ENCODE measurements at places on chromosomes 3 and 15.

GRCh38 chr3:83523470-83524073 is 1435.2 kb upstream of the CADM2 start:
- DNase-seq: peak; percentile 47

- DNase-seq: no peak
These were observed 316.1 kb downstream of the TLE3 start for GRCh38 chr15:69781411-69782125.

DNA sequence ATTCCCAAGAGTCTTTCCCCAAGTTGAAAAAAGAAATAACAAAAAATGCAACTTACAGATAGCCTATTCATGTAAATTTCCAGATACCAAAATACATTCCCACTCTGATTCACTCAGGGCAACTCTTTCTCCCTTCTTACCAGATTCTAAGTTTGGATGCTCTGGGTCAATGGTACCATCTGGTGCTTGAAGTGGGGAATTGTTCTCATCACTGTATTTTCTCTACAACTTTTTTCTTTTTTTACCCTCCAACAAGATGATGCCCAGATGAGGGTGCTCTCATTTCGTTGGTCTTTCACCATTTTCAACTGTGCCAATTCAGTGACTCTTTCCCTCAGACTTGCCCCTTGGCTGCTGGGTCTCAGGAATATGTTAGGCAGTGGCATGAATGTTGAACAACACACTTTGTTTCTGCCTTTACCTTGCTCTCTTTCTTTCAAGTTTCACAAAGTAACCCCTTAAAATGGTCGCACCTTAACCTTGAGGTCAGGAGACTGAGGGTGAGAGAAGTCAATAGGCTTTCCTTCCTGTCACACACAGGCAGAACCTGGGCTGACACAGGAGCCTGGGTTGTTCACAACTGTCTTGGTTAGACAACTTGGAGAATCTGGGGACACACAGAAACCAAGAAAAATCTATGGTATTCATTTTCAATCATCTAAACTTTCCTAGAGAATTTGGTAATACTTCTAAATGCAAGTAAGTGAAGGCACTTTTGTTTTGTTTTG is 330.7 kb upstream of the SLCO3A1 start:
- peak; percentile 68 for DNase-seq

DNA sequence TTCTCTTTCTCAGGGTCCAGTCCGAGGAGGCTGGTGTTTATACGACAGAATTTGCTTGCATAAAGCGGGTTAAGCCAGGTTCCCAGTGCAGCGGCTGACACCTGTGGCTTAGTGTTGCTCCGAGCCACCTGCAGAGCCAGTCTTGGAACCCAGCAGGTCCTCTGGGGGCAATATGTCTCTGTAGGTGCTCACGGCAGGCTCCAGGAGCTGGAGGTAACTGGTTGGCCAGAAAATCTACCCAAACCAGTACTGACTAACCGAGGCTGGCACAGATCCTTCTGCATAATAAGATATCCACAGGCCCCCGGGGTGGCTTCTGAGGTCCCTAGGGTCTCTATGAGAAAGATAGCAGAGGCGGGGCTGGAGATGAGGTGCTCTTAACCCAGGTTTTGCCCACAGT is 3.2 kb downstream of the MGLL start:
- no peak for DNase-seq

- no peak for DNase-seq
These were observed 50.8 kb upstream of the XRN1 start for GRCh38 chr3:142498397-142499180.

GRCh38 chr3:156664011-156664830 is 10.2 kb upstream of the TIPARP start:
- DNase-seq: no peak

Data from fibroblast of skin of scalp (primary cell).